DMS53 (cell line): ENCODE measurements at places on chromosomes 7 and 10.

GRCh38 chr10:130138479-130138866, 2.3 kb downstream of the GLRX3 start:
- DNase-seq, result peak; percentile 97

DNA sequence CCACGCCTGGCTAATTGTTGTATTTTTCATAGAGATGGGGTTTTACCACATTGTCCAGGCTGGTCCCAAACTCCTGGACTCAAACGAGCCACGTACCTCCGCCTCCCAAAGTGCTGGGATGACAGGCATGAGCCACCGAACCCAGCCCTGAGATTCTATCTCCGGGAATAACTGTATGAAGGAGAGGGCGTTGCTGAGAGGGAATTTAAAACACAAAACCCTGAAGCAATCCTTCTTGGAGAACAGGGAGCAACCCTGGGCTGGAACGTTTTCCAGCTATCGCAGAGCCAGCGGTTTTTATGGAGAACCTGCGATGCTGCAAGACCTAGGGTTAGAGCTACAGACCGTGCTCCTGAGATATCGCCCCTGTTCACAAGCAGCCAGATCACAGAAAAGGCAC, 144.6 kb downstream of the PRKAG2 start:
- DNase-seq, result no peak

DNA sequence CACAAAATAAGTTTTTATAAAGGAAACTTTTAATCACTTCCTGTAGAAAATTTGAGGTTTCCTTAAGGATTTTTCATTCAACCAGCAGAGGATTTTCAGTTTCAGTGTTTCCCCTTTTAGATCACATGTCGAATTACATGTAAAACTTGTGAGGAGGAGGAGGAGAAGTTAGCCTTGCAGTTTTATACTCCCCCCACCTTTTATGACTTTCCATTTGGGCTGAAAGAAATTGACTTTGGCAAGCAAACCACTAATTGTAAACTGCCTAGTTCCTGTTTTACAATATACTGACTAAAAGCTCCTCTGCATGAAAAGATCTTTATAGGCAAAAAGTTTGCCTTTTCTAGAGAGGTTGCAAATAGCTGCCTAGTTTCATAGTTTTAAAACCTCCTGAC, 3.0 kb downstream of the BAMBI start:
- DNase-seq, result no peak

DNA sequence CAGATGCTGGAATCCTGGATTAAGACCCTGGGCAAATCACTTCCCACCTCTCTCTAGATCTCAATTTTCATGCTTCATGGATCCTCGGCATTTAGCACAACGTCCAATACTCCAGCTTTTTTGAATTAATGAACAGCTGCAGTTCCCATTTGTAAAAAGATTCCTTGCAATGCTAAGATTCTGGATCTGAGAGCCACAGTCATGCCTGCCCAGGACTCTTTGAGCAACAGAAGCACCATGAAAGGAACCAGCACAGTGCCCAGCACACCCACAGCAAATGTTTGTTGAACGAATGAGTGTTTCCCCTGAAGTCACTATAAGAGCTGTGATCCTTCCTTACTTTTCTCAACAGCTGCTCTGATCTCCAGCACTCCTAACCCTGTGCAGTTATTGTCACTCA, 20.8 kb upstream of the DDIT4 start:
- no peak for DNase-seq

DNA sequence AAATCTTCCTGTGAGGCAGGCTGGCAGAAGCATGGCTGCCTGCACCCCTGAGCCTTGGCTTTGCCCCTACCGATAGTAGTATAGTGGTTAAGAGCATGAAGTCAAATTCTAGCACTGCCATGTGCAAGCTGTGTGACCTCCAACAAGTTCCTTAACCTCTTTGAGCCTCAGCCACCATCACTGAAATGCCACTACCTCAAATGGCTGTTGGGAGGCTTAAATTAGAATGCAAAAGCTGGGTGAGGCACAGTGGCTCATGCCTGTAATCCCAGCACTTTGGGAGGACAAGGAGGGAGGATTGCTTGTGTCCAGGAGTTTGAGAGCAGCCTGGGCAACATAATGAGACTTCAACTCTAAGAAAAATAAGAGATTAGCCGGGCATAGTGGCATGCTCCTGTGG, 8.4 kb downstream of the SFRP5 start:
- DNase-seq, result no peak

DNA sequence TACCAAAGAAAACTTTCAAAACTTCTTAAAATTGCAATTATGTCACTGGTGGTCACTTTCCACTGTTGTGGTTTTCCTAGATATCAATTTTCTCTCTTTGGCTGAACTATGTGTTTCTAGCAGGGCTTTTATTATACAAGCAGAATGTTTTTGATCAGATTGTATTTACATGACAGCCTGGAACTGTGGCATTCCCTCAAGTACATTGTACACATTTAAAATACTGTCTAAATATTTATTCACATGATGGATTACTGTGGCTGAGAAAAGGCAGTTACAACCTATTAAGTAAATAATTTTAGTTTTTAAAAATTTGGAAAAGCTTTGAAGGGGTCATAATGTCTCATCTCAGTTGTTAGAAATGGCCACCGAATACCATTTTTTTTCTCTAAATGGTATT, 231.9 kb upstream of the PPP1R3A start:
- DNase-seq, result peak; percentile 77

DNA sequence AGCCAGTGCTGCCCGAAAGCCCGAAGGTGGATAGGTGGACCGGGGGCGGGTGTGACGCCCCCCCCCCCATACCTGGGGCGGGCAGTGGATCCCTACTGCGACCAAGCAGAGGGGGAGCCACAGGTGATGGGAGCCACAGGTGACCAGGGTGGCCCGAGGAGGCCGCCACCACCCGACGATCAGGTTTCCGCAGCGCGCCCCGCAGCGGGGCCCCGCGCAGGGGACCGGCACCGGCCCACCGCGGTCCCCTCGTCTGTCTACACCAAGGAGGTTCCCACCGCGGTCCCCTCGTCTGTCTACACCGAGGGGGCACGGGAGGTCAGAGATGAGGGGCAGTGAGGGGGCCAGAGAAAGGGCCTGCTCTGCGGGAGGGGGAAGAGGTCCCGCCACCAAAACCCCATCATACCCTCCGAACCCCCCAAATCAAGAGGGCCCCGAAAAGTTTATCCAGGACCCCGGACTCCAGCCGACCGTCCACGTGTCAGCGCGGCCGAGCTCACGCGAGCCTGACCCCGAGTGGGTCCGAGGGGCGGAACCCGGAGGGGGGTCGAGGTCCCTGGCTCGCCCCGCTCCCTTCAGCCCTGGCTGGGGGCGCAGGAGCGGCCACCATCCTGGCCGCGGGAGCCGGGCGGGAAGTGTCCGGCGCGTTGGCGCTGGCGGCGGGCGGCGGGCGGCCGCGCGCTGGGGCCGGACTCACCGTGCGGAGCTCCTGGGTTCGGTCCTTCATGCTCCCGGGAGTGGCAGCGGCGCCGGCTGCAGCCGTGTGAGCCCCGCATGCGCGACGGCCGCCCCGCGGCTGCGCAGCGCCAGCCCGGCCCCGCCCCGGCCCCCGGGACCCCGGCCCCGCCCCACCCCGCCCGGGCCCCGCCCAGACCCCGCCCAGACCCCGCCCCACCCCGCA, at the start of gene STX1A:
Gene STX1A (minus strand): TSS at position 765 of the 901 bp plus-strand sequence. CDS start 38 bp downstream, at position 727.
- peak; percentile 95 for DNase-seq

DNA sequence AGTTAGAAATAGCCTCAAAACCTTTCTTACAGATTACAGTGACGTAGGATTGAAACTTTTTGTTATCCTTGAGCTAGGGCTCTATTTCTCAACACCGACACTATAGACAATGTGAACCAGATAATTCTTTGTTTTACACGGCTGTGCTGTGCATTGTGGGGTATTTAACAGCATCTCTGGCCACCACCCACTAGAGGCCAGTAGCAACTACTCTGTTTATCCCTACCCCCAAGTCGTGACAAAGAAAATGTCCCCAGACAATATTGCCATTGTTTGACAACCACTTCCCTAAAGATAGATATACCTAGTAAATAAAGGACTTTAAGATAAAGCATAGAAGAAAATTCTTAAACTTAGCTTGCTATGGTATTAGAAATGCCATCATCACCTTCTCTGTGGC, 359.6 kb downstream of the ARL4A start:
- no peak for DNase-seq
